LHCN-M2 (cell line): ENCODE measurements at places on chromosomes 2 and 18. TPM values are rescaled to one million over a fixed set of nuclear protein-coding genes. Genes with fewer than 3 reads are reported as not detected.

GRCh38 chr18:50427896-50428295, 53.0 kb downstream of the SKA1 start:
- no peak for DNase-seq

- no peak for DNase-seq
These were observed 251.9 kb downstream of the EIPR1 start for GRCh38 chr2:3125761-3126130.

DNA sequence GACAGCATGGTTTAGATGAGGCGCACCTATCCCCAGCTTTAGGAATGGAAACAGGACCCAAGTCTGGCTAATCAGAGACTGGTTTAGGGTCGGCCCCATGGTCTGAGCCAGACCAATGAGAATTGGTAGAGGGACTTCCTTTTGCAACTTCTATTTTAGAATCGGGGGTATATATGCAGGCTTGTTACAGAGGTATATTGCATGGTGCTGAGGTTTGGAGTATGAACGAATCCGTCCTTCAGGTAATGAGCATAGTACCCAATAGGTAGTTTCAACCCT, 1.5 kb upstream of the BOLA3 start:
- no peak for DNase-seq

DNA sequence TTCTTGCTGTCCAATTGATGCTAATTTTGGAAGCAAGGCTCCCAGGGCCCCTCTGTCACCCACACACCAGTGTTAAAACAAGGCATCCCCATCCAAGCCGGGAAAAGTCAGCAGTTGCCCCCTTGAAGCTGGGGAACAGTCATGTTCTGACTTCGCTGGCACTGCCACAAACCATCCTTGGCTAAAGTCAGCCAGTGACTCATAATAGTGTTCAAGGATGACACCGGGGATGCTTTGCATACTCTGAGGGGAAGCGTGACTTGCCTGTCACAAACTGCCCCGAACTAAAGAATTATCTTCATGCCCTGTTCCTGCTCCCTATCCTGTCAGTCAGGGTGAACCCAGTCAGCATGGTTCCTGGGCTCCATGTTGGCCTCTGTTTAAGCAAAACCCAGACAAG, 37.0 kb downstream of the TGFA start:
- no peak for DNase-seq

Gene LOXHD1
- total RNA-seq = not detected in 2 replicates
